ENCODE measurements at places on chromosomes 16 and 17.

- DNase-seq = no peak
Measured at GRCh38 chr16:87484487-87485331, 8.1 kb downstream of the ZCCHC14 start.

- no peak for DNase-seq
Measured at GRCh38 chr17:36726199-36726598, 124.8 kb downstream of the MRM1 start.

DNA sequence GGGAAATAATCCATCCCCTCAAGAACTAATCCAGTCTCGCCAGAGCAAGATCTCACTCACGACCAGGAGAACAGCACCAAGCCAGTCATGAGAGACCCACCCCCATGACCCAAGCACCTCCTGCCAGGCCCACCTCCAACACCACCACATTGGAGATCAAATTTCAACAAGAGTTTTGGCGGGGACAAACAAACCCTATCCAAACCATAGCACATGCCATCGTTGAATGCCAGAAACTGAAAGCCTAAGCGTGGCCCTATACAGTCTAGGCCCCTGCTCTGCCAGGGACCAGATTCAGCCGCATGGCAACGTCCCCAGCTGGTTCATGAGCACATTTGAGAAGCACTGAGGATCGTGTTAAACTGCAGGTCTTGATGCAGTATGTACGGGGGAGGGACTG is 57.3 kb downstream of the AXIN2 start:
- DNase-seq = no peak

GRCh38 chr16:85321509-85322271 is 209.4 kb upstream of the CIBAR2 start:
- DNase-seq = no peak

DNA sequence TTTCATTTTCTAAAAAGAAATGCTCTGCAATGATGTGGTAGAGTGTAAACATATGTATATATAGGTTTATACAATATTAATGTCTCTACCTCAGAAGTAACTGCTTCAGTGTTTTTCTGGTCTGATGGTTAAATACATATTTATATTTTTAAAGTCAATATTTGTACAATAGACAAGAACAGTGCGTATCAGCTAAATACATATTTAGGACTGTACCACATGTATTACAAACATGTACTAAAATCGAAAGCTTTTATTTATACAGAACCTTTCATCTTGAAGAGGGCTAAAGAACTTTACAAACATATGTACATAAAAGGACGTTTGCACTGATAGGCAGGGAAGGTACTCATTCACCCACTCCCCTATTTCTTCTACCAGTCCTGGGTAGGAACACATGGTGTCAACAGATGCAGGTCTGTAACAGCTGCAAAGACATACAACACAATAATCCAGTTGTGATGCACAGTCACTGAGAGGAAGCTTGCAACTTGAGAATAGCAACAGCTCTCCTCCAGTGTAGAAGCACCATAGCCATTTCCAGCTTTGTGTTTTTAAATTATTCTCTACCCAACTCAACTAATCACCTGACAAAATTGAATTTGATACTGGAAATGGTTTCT is 206.9 kb upstream of the C17orf78 start:
- no peak for DNase-seq

DNA sequence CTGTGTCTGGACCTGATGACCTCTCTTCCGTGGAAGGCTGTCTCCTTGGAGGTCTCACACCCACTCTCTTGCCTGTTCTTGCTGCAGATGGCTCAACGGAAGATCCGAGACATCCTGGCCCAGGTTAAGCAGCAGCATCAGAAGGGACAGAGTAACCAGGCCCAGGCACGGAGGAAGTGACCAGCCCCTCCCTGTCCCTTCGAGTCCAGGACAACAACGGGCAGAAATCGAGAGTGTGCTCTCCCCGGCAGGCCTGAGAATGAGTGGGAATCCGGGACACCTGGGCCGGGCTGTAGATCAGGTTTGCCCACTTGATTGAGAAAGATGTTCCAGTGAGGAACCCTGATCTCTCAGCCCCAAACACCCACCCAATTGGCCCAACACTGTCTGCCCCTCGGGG is 52.1 kb downstream of the IGF2BP1 start:
- DNase-seq = no peak

GRCh38 chr16:58684001-58684353 is 593 bp downstream of the SLC38A7 start:
- DNase-seq = no peak

- DNase-seq = no peak
Measured at GRCh38 chr16:11620243-11621003, 33.7 kb upstream of the LITAF start.

DNA sequence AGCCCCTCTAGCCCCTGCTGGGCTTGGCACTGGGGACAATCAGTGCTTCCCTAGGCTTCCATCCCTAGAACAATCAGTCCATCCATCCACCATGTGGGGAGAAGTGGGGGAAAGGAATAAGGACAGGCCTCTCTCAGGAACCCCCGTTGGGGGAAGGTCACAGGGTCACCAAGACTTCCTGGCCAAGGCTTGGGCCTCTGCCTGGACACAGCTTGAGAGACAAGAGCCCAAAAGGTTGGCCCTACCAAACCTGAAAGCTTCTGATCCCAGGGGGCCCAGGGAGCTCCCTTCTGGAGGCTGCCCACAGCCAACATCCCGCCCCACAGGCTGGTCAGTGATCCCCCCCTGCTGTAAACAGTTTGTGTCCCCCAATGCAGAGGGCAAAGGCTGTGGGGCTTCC is 16.2 kb upstream of the MTMR4 start:
- DNase-seq = no peak

All from activated CD4-positive, alpha-beta T cell treated with anti-CD3 and anti-CD28 coated beads for 1 hour (primary cell).